ENCODE measurements at places on chromosomes 13 and 19.
A peak's percentile ranks its signal among the peaks of the same experiment; 100 is the strongest.

GRCh38 chr19:45113628-45114027 is 20.6 kb downstream of the PPP1R37 start:
- DNase-seq = no peak

GRCh38 chr13:31927219-31927653 is 104.3 kb upstream of the FRY start:
- no peak for DNase-seq

- DNase-seq = peak; percentile 84
Measured at GRCh38 chr19:55454787-55455243, 6.6 kb downstream of the ISOC2 start.

DNA sequence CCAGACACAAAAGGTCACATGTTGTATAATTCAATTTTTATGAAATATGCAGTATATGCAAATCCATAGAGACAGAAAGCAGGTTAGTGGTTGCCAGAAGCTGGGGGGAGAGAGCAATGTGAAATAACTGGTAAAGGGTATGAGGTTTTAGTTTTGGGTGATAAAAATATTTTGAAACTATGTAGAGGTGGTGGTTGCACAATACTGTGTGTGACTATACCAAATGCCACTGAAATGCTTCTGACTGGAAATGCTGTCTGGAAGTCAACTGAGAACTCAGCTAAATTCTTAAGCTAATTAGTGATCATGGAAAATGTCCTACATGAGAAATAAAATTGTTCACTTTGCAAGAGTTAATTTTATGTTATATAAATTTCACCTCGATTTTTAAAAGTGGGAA is 65.3 kb upstream of the RXFP2 start:
- peak; percentile 54 for DNase-seq

- no peak for DNase-seq
Measured at GRCh38 chr13:57698851-57699250, 67.3 kb downstream of the PCDH17 start.

Data from hematopoietic multipotent progenitor cell treated with erythropoietin and hydrocortisone succinate and interleukin-3 and kit ligand, for 4 days (in vitro differentiated cells).